ENCODE measurements at places on chromosomes 1 and 21.
A peak's percentile ranks its signal among the peaks of the same experiment; 100 is the strongest.

- no peak for DNase-seq
Measured at GRCh38 chr1:90850181-90850897, 133.2 kb upstream of the BARHL2 start.

DNA sequence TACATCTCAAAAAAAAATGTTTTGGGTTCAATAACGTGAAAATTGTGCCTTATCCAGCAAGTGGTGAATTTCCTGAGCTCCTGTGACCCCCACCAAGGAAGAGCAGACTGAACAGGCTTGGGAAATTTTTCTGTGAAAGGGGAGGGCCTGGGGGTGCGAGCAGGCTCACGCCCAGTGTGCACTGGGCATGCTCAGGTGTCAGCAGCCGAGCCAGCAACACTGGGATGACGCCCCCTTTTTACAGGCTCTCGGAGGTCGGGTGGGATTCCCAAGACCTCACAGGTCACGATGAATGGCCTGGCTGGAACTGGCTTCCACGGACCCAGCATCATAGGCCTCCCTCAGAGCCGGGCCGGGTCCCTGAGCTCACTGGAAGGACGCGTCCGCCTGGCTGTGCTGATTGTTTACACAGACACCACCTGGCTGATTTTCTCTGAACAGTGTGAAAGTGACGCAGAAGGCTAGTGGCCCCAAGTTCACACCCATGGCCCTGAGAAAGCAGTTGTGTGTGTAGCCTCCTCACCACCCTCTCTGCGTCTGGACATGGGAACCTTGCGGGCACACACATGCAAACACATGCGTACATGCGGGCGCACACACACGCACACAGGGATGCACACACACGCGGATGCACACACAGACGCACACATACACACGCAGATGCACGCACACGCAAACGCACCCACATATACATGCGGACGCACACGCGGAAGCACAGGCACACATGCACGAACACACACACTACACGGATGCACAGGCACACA is 9.2 kb downstream of the CSTB start:
- DNase-seq: no peak

- DNase-seq: no peak
Measured at GRCh38 chr21:44514746-44515358, 25.1 kb downstream of the KRTAP10-1 start.

DNA sequence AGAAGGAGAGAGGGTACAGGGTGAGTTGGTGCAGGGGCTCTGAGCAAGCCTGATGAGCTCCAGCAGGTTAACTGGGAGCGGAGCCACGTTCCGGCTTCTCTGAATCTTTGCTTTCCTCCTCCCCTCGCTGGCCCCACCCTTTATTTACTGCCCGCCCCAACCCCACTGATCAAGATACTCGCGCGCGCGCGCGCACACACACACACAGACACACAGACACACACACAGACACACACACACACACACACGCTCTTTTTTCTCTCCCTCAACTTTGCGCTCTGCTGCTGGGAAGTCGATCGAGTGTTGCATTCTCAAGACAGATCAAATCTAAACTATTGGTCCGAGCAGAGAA is at the start of gene GRIK1:
TSS of gene GRIK1 (minus strand) at position 73 of the 352 bp plus-strand sequence.
- no peak for DNase-seq

DNA sequence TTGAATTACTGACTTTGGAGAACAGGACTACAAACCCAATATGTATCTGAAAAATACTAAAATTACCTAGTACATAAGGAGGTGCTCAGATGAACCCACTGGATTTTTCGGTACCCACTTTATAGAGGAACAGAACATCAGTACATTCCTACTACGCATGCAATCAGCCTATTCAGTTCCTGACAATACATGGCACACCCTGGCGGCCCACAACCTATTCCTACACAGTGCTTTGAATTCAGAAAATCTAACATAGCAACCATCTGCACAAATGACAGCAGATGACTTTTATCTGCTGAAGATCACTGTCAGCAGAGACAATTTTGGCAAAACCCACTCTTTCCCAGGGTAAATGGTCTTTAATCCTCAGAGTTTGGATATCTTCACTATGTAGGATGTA is 257.1 kb upstream of the GREM2 start:
- DNase-seq: no peak

- no peak for DNase-seq
Measured at GRCh38 chr1:210857146-210857663, 276.7 kb downstream of the KCNH1 start.

GRCh38 chr1:229022595-229023333 is 248.1 kb upstream of the RAB4A start:
- DNase-seq: no peak

- no peak for DNase-seq
Measured at GRCh38 chr1:181514298-181515290, 31.3 kb downstream of the CACNA1E start.

DNA sequence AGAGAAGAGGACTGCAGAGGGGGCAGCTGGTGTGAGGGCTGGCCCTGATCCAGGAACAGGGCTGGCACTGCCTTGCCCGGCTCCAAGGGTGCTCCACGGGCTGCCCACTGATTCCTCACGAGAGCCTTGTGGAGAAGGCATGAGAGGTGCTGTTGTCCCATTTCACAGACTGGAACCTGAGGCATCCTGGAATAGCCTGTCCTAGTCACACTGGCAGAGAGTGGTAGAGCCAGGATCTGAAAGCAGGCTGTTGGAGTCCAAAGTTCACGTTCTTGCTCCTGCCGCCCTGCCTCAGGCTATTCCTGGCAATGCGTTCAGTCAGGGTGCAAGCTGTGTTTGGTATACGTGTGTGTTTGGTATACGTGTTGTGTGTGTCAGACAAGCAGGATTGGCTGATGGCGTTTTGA is 1.8 kb downstream of the RER1 start:
- DNase-seq: no peak

GRCh38 chr21:25809013-25809412 is 74.2 kb downstream of the GABPA start:
- no peak for DNase-seq

- DNase-seq: no peak
Measured at GRCh38 chr21:28892199-28893111, 100.2 kb downstream of the LTN1 start.

DNA sequence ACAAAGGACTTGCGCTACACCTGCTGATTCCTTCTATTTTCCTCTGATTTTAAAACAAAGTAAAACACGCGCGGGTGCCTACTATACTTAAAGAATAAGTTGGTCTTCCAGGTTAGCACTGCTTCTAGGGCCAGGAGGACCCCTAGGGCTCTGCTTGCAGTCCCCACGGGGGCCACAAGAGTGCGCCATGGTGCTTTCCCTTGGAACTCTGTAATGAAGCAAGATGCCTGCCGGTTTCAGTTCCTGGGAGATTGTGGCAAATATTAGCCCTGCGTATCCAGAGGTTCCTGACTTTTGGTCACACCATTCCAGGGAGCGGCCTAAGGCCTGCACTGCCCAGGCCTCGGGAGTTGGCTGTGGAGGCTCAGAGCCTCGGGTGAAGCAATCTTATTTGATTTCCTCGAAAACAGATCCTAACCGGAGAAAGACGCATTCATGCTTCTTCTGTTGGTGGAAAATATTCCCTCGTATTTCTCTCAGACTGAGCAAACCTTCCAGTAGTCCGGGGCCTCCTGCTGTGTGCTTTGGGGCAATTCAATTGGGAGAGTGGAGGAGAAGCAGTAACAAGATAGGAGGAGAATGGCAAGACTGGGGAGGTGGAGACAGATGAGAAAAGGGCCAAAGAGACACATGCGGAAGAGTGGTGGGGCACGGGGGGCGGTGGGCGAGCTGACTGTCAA is 25.3 kb downstream of the ADAM30 start:
- DNase-seq: peak; percentile 26

GRCh38 chr1:42851420-42851819 is 5.0 kb downstream of the ZNF691 start:
- DNase-seq: no peak

GRCh38 chr1:51664421-51665240 is 47.7 kb downstream of the OSBPL9 start:
- DNase-seq: no peak

DNA sequence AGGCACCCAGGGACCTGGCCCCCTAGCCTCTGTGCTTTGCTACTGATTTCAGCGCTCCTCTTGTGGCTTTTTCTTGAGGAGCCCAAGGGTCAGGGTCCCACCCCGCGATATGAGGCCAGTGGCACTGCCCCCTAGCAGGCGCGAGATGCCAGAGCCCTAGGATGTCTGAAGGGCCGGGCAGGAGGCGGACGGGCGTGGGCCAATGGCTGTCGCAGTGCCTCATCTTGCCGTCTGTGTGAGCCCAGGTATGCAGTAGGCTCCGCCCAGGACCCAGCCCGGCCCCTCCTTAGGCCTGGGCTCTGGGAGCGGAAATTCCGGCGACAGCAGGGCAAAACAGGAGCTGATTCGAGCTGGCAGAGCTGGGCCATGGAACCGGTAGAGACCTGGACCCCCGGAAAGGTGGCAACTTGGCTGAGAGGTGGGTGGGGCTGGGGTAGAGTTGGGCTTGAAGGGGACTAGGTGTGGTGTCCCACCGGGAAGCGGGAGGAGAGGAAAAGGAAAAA is at the start of gene CNKSR1:
TSS of gene CNKSR1 (plus strand) at position 310 of the 503 bp plus-strand sequence. CDS start at position 367, 57 bp downstream.
- no peak for DNase-seq

DNA sequence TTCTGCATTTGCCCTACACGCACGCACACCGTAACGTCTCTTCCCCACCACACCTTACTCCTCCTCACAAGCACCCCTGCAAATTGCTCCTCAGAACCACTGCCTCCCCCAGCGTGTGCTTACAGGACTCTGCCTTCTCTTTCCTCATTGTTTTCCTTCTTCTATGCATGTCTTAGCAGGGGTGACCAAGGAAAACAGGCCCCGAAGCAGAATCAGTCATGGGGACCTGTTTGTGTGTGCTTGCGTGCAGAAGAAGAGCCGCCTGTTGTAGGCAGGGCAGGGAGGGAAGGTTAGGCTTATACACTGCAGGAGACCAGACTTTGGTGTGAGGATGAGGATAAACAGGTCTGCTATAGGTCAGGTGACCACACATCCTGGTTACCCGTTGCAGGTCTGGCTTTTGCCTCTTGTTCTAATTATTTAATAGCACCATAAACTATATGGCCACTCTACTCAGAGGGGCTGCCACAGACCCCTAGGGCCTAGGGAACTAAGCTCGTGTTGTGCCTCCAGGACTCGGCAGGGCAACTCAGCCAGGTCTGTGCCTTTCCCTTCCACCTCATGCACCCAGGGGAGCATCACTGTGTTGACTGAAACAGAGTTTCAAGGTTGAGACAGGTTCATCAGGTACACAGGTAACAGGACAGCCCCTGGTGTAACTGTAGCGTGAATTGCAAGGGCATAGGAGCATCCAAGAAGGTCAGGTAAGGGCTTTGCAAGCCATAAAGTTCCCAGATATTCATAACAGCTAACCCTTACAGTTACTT is 60.8 kb upstream of the EPS8L3 start:
- no peak for DNase-seq

GRCh38 chr1:151039521-151039920 is 3.1 kb downstream of the BNIPL start:
- DNase-seq: no peak

DNA sequence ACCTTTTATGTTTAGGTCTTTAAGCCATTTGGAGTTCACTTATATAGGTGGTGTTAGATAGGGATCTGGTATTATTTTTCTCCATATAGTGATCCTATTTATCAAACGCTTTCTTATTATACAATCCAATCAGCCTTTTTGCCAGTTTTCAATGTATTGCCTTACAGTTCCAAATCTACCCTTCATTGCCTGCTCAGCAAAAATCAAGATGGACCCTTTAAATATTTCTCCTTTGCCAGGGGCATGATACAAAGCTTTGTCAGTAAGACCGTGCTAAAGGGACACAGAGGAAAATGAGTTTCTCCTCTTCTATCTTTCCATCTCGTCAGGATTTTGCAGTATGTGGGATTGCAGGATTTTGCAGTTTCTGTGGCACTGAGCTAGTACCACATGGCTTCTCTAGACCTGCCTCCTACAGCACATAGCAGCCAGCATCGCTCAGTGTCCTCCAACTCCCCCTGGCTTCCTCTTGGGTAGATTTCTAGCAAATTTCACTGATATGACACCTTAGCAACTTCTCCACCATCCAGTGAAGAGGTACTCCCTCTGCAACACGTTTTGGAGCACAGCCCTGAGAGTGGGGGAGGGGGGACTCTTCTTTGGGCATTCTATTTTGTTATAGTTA is 22.5 kb upstream of the CAP1 start:
- no peak for DNase-seq

GRCh38 chr1:17667641-17668040 is 87.5 kb upstream of the ACTL8 start:
- DNase-seq: no peak

- DNase-seq: no peak
Measured at GRCh38 chr1:19967808-19968207, 11.6 kb downstream of the PLA2G2A start.

DNA sequence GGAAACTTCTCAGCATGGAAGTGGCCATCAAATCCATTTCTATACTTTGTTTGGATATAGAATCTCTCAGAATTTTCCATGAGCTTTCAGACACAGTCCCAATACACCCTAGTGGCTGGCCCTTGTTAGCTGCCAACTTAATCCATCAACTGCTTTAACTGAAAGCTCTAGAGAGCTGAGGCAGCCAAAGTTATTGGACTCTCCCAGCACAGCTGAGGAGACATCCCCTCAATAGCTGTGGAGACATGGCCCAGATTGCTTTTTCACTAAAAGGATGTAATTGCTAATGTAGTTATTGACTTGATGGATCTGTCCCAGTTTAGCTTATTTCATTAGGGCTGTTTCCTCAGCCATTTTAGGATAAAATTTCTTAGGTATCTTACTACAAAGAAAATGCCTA is 94.8 kb upstream of the PRMT6 start:
- no peak for DNase-seq

Measured in stimulated activated CD8-positive, alpha-beta memory T cell treated with anti-CD3 and anti-CD28 coated beads, Interleukin-15, amount 100 ng/mL, for 4 hours (primary cell).